ENCODE measurements at places on chromosomes 7 and 10.

- DNase-seq, result no peak
Observed at GRCh38 chr7:49037346-49038210, 113.2 kb downstream of the CDC14C start.

DNA sequence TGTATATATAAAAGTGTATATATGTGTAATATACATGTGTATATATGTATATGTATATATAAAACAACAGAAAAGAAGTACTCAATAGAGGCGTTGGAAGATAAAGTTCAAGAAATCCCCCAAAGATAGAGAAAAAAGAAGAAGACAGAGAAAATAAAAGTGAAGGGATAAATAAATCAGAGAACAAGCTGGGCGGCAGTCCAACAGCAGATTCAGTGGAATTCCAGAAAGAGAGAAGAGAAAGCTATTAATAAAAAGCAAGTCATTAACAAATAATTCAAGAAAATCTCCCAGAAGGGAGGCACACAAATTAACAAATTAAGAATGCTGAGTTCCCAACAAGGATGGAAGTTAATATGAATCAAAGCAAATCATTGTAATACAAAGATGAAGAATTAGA is 59.3 kb upstream of the RNF148 start:
- DNase-seq, result no peak

DNA sequence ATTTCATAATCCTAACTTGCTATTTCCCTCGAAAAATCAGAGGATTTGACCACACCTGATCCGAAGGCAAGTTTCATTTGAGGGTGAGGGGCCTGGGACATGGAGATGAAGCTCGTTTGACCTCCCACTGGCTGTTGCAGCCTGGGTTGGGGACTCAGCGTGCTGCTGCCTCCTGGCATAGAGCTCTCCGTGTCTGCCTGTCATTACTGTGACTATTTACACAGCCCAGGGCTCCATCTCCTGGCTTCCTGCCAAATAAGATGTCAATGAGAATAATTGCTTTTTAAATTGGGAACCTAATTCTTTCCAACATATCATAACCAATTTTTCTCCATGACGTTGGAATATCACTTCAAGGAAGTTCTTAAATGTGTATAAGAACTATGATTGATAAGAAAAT is 139.3 kb upstream of the COBL start:
- DNase-seq, result no peak

DNA sequence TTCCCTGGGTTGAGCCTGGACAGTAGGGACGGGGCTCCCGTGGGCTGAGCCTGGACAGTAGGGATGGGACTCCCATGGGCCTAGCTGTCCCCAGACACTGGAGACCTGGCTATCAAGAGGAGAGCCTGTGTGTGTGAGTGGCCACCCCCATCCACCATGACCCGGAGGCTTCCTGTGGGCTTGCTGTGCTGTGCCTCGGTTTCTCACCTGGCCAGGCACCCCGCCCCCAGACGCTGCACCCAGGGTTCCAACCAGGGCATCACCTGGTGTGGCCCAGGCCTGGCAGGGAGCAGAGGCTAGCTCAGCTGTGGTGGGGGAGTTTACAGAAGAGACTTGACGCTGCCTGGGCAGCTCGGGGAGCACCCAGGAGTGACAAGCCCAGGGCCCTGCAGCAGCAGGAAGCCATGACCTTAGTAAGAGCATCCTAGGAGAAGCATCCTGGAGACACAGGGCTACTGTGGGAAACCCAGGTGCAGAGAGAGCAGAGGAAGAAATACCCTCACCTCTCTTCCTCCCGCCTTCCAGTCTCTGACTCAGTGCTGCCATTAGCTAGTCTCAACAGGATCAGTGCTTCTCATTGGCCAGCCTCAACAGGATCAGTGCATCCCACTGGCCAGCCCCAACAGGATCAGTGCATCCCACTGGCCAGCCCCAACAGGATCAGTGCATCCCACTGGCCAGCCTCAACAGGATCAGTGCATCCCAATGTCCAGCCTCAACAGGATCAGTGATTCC is 61.0 kb downstream of the PDGFA start:
- no peak for DNase-seq

DNA sequence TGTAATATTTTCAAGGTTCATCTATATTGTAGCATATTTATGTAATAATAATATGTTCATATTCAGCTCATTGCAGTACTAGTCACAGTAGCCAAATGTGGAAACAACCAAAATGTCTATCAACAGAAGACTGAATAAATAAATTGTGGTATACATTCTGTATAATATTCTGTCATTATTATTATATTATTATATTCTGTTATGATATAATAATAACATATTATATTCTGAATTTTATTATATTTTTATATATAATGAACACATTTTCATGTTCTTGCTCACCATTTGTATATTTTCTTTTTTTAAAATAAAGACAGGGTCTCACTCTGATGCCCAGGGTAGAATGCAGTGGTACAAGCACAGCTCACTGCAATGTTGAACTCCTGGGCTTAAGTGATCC is 91.2 kb upstream of the STARD3NL start:
- no peak for DNase-seq

- DNase-seq, result no peak
Observed at GRCh38 chr10:94777886-94778458, 15.5 kb downstream of the CYP2C19 start.
